ENCODE measurements at places on chromosomes 3 and 15.

DNA sequence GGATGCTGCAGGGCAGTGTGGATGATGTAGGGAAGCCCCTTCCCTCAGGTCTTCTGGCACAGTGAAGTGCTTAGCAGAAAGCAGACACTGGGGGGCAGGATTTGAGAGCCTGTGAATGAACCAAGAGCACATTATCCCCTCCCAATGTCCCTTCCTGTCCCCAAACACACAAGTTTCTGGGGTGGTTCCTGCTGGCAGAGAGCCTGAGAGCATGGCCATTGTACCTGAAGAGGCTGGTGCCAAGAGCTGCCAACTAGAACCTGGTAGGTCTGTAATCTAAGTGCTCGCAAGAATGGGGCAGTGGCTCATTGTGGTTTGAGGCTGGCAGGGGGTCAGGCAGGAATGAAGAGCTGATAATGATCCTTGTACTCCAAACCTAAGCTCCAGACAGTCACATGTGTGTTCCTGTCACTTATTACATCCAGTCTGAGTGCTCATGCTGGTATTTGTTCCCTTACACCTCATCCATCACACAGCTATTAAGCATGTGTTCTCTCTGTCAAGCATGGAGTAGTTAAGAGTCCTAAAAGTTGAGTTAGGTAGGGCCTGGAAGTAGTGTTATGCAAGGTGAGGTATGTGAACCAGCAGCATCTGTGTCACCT lies 6.7 kb upstream of the CCR1 start:
- no peak for DNase-seq

GRCh38 chr3:189734061-189734460 lies 102.9 kb downstream of the TP63 start:
- DNase-seq, result no peak

DNA sequence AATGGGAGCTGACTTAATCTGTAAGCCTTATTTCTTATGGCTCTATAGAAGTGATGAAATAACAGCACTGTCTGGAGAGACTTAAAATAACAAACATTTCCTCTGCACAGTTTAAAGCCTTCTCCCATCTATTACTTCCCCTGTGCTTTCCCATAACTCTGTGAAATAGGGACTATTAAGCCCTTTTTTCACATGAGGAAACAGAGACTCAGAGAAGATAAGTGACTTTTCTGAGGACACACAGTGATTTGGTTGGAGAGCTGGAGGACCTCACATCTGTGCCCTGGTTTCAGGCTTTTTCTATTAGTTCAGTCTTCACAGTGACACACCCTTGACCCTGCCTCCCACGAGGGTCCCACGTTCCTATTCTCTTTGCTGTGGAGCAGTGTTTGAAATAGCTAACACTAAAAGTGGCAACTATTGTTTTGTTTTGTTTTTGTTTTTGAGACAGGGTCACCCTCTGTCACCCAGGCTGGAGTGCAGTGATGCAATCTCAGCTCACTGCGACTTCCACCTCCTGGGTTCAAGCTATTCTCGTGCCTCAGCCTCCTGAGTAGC lies 82.9 kb downstream of the ST6GAL1 start:
- DNase-seq, result no peak

- DNase-seq, result no peak
Measured at GRCh38 chr3:180595559-180595935, 6.4 kb upstream of the TTC14 start.

DNA sequence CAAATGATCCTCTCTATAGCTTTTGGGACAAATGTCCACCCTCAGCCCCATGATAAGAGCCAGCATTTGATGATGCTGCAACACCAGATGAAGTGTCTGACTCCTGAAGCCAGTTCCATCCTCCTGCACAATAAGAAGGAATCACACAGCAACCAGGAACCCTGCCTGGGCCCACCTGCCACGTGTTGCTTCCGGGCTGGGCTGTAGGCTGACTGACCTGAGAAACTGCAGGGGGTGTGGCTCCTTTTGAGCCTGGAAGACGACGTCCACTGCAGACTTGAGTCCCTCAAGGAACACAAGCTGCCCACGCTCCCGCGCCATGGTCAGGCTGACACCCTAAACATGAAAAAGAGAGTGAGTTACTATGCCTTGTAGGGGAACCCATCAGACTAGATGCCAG lies 9.4 kb downstream of the ELP6 start:
- no peak for DNase-seq

All from NCI-H460 (cell line).